Stimulated activated CD8-positive, alpha-beta memory T cell treated with anti-CD3 and anti-CD28 coated beads, Interleukin-7, amount 100 ng/mL, for 24 hours (primary cell): ENCODE measurements at places on chromosomes 4 and X.

GRCh38 chrX:101450961-101451360, 34.3 kb upstream of the ARMCX4 start:
- no peak for DNase-seq

- DNase-seq = no peak
Measured at GRCh38 chr4:25835384-25835783, 27.4 kb downstream of the SEL1L3 start.

- no peak for DNase-seq
Measured at GRCh38 chr4:82614838-82615449, 53.2 kb upstream of the TMEM150C start.

DNA sequence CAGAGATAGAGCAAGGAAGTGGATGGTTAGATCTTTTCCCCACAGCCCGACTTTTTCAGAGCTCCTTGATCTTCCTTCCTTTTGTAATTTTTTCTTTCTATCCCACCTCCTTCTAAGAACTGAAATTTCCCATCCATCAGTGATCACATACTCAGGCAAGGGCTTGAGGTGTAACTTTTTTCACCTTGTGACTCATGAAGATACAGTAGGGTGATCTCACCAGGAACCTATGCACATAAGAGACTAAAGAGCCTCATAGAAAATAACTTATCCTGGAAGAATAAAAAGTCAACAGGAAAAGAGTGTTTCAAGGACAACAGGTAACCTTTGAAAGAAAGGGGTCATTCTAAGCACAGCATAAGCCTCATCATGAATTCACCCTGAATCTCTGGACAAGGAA, 131.2 kb upstream of the HCCS start:
- no peak for DNase-seq

DNA sequence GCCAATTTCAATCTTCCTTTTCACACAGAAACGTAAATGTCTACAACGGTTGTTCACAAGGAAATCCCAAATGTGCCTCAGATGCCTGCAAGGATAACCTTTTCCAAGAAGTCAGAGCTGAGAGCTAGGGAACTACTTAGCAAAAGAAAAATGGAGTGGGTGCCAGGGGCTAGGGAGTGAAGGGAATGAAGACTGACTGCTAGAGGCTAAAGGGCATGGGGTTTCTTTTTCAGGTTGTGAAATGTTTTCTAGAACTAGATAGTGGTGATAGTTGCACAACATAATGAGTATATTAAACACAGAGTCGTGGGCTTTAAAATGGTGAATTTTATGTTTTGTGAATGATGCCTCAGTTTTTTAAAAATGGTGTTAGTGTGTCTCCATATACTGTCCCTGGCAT, 53.4 kb downstream of the CD99L2 start:
- no peak for DNase-seq

GRCh38 chr4:182418054-182418734, 175.0 kb downstream of the TENM3 start:
- no peak for DNase-seq

- no peak for DNase-seq
Measured at GRCh38 chrX:133191739-133192039, 26.5 kb downstream of the TFDP3 start.

DNA sequence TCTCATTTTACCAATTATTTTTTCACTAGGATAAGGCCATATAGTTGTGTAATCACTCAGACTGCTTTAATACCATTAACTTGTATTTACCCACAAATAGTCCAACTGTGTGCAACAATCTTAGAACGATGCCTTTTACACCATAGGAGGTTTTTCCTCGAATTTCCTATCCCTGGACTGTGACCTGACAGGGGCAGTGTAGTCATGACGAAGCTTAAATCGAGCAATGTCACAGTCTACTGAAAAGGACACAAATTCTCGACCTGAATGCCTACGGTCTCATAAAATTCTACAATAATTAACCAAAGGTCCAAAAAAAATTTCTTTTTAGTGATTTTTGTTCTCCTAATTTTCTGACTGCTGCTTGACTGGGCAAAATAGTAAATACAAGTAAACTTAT, 208.9 kb downstream of the ADAMTS3 start:
- DNase-seq = no peak

DNA sequence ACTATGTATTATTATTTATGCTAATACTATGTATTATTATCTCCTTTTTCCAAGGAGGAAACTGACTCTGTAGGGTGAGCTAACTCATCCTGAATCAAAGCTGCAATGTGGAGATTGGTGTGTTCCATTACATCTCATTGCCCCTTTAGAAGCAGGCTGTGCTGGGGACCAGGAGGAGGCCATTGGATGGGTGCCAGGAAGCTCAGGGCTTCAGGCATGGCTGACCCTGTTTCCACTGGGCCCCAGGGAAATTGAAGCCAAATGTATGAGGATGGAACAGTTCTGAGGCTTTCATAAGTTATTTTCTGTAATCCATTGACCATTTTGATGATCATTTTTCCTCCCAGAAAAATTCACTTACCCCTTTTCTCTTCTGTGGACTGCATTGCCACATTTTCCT, 418.8 kb upstream of the ZFP42 start:
- no peak for DNase-seq

- DNase-seq = no peak
Measured at GRCh38 chrX:38206036-38206435, 14.6 kb downstream of the SRPX start.
